ENCODE measurements at places on chromosomes 1 and 21. TPM values are rescaled to one million over a fixed set of nuclear protein-coding genes. Genes with fewer than 3 reads are reported as not detected.

Gene LCE2C
- total RNA-seq = not detected

DNA sequence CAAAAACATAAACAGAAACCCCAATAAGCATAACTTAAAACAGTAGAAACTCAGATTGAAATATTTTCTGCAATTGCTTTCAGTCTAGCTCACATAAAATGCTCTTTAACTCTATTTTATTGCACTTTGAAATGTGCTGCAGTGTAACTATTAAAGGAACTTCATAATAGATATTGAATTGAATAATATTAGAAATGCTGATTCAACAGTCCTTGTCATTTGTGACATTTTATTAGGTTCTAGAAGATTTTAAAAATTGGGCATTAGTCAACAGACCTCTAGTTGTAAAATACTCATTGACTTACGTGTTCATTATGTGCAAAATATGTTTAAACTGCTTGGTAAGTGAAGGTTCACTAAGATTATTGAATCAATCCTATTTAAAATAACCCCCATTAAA is 1422.3 kb downstream of the PLA2G4A start:
- no peaks in the 10 kb centered on the region for H3K27me3 ChIP-seq
- H3K27ac ChIP-seq = no peak overlapping the region
- H3K4me3 ChIP-seq = no peak overlapping the region
- no peaks in the 10 kb centered on the region for H3K4me1 ChIP-seq
- no peaks in the 10 kb centered on the region for H3K36me3 ChIP-seq

DNA sequence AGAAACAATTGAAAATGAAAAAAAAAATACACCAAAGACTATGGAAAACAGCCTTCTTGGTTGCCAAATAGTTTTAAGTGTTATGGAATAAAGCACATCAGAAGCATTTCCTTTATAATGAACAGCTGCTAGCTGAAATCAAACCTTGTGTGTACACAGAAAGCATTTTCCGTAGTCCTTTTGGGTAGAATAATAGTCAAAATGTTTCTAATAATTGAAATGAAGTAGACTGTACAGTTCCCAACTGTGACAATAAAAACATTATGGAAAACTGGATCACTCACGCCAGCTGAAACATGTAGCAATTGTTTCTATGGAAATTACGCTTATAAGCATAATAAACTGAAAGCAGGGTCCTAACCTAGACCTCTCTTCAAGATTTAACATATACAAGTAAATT is 856.3 kb upstream of the B3GALT2 start:
- no peaks in the 10 kb centered on the region for H3K36me3 ChIP-seq
- no peak overlapping the region for H3K27ac ChIP-seq
- H3K27me3 ChIP-seq = no peaks in the 10 kb centered on the region

Gene CELA2B
- not detected for total RNA-seq

Gene DBT
- total RNA-seq = 11.7 TPM

Gene PFKL
- total RNA-seq = 197 TPM

DNA sequence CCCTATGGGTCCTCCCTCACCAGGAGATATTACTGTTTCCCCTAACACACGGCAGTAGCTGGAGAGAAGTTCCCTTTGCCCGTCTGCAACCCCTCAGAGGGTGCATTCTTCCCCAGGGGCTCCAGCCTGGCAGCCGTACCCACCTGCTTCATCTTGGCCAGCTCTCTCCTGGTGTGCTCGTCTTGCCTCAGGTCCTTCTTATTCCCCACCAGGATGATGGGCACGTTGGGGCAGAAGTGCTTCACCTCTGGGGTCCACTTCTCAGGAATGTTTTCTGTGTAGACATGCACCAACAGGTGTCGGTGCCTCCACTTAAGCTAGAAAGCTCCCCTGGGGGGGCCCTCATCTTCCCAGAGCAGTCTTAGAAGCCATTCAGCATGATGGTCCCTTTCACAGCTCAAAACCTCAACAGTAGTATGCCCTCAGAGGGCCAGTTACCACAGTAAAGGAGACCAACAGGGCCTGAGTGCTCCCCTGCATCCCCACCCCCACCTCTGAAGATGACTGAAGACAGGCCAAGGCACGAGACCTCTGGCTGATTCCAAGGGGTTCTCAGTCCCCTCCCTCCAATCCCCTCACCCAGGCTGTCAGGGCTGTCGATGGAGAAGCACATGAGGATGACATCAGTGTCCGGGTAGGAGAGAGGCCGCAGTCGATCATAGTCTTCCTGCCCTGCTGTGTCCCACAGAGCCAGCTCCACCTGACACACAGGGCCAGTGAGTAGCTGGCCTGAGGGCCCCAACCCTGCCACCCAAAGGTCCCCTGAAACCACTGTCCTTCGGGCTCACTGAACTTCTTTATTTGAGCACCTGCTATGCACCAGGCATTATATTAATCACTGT is 4.3 kb downstream of the RHOC start:
- no peak for DNase-seq
- no peak overlapping the region for H3K4me3 ChIP-seq
- peaks cover 55% of the 10 kb centered on the region for H3K4me1 ChIP-seq
- peaks cover 10% of the 10 kb centered on the region for H3K36me3 ChIP-seq

DNA sequence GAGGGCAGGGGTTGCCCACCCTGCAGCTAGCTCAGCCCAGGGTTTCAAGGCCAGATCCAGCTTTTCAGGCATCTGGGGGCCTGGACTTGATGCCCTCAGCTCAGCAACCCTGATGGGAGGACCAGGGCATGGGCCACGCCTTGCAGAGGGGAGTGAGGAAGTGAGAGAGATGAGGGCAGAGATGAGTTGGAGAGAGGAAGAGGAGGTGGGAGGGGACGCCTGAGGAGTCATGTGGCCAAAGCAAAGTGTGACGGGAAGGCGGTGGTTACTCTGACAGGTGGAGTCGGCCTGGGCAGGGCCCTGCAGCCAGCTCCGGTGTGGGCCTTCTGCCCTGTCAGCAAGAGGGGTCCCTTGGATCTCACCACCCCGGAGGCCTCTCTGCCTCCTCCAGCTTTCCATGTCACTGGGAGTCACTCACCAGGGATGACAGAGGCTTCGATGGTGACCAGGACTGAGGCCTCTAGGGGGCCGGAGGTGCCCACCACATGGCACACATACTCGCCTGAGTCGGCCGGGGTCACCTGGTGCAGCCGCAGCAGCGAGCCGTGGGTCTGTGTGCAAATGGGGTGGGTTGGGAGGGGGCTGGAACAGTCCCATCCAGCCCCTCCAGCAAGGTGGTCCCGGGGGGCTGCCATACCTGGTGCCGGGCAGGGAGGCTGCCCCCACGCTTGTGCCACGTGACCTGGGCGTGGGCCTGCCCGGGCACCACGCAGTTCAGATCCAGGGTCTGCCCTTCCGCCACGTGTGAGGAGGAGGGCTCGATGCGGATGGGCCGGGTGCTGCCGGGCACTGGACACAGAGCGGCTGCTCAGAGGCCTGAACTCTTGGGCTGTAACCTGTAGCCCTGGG is 40.4 kb downstream of the LDLRAD2 start:
- H3K4me3 ChIP-seq = no peak overlapping the region
- H3K36me3 ChIP-seq = no peaks in the 10 kb centered on the region
- DNase-seq = peak; percentile 19
- H3K4me1 ChIP-seq = no peaks in the 10 kb centered on the region
- no peaks in the 10 kb centered on the region for H3K27me3 ChIP-seq

Gene HHAT
- 1.8 TPM for total RNA-seq

Gene RIPPLY3
- total RNA-seq = 0.27 TPM

- no peaks in the 10 kb centered on the region for H3K27me3 ChIP-seq
- no peaks in the 10 kb centered on the region for H3K4me1 ChIP-seq
- peaks cover 26% of the 10 kb centered on the region for H3K36me3 ChIP-seq
- no peak overlapping the region for H3K4me3 ChIP-seq
These were observed 25.6 kb downstream of the LRRC42 start for GRCh38 chr1:53971718-53972117.

- H3K36me3 ChIP-seq = no peaks in the 10 kb centered on the region
- peaks cover 33% of the 10 kb centered on the region for H3K27me3 ChIP-seq
- no peak for DNase-seq
- no peak overlapping the region for H3K27ac ChIP-seq
- no peak overlapping the region for H3K4me3 ChIP-seq
These were observed 3.2 kb upstream of the PERM1 start for GRCh38 chr1:985126-985525.

Gene TCHHL1
- total RNA-seq = not detected

GRCh38 chr1:65924471-65924870 is 131.8 kb downstream of the PDE4B start:
- H3K4me3 ChIP-seq = no peak overlapping the region
- no peaks in the 10 kb centered on the region for H3K36me3 ChIP-seq
- H3K4me1 ChIP-seq = no peaks in the 10 kb centered on the region
- no peak for DNase-seq
- H3K27ac ChIP-seq = no peak overlapping the region

DNA sequence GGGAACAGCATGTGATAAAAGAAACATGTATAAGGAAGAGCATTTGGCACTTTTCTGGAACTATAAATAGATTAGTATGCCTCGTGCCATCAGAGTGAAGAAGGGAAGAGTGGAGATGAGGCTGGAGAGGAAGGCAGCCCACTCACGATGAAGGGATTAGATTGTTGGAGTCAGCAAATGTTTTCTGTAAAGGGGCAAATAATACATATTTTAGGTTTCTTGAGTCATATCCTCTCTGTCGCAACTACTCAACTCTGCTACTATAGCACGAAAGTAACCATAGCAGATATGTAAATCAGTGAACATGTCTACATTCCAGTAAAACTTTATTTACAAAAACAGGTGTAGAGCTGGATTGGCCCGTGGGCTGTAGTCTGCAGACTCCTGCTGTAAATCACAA is 147.8 kb downstream of the TENT5C start:
- no peaks in the 10 kb centered on the region for H3K36me3 ChIP-seq
- no peak overlapping the region for H3K27ac ChIP-seq
- H3K27me3 ChIP-seq = peaks cover 12% of the 10 kb centered on the region
- no peak overlapping the region for H3K4me3 ChIP-seq
- DNase-seq = no peak

GRCh38 chr1:198153804-198154203 is 3.0 kb upstream of the NEK7 start:
- H3K36me3 ChIP-seq = peaks cover 5% of the 10 kb centered on the region
- H3K27me3 ChIP-seq = no peaks in the 10 kb centered on the region
- no peak overlapping the region for H3K27ac ChIP-seq
- peaks cover 3% of the 10 kb centered on the region for H3K4me1 ChIP-seq
- no peak for DNase-seq

DNA sequence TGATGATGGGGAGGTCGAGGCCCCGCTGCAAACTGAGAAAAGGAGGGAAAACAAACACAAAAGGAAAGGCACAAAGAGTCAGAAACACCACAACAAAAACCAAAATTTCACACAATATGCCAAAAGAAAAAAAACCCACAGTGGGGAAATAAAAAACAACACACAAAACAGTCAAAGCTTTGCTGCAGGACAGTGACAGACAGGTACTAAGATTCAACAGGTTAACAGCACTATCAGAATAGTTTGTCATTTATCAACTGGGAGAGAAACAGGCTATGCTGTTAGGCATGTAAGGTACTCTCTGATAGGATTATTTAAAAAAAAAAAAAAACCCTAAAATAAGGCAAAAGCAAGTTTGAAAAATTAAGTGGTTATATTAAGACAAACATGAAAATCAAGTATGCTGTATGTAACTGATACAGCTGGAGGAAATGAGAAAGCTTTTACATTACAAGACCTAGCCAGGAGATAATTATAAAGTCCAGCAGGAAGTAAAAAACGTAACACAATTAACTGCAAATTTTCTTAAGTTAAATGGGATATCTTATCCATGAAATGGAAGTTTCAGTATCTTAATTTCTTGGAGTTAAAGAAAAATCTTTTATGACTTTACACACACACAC is 179.0 kb downstream of the EIF4G3 start:
- H3K4me3 ChIP-seq = no peak overlapping the region
- peaks cover 9% of the 10 kb centered on the region for H3K36me3 ChIP-seq
- H3K27ac ChIP-seq = no peak overlapping the region
- H3K27me3 ChIP-seq = no peaks in the 10 kb centered on the region
- H3K4me1 ChIP-seq = peaks cover 14% of the 10 kb centered on the region

GRCh38 chr21:15092745-15093144 is 27.9 kb upstream of the NRIP1 start:
- peaks cover 3% of the 10 kb centered on the region for H3K27me3 ChIP-seq
- H3K36me3 ChIP-seq = no peaks in the 10 kb centered on the region
- no peak overlapping the region for H3K4me3 ChIP-seq
- DNase-seq = no peak

DNA sequence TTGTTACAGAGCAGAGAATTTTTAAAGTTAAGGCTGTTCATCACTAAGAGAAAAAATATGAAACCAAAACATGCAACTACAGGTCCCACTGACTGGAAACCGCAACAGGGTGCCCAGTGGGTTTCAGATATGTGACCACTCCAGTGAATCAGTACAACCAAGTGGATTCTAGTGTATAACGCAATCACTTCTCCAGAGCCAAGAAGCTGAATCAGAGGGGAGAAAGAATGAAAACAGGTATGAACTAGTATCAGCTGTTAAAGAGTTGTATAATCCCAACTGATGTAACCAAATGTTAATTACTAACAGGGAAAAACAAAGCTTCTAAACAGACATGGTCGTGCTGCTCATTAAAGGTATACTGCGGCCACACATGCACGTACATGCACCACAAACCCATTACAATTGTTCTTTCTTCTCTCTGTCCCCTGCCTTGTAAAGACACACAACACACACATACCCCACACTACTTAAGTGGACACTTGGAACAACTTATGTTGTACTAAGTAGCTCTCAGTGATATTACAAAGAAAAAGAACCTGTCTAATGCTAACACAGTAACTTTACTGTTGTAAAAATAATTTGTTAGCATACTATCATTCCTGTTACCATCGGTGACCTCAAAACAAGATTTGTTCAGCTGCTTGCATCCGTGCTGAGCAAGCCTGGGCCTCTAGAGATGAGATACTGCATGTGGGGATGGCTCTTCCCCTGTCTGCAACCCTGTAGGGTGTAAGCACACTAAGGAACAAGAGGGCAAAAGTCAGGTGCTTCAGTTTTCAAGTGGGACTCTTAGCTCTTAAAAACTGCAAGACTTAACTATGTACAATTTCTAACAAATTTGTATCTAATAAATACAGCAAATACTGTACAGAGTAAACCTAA is 74.2 kb downstream of the PTPN14 start:
- no peaks in the 10 kb centered on the region for H3K4me1 ChIP-seq
- no peak overlapping the region for H3K27ac ChIP-seq
- H3K4me3 ChIP-seq = no peak overlapping the region
- no peaks in the 10 kb centered on the region for H3K36me3 ChIP-seq
- H3K27me3 ChIP-seq = peaks cover 23% of the 10 kb centered on the region

GRCh38 chr1:58367217-58367616 is 179.3 kb downstream of the OMA1 start:
- H3K4me3 ChIP-seq = no peak overlapping the region
- DNase-seq = no peak
- no peaks in the 10 kb centered on the region for H3K27me3 ChIP-seq
- peaks cover 7% of the 10 kb centered on the region for H3K36me3 ChIP-seq
- no peak overlapping the region for H3K27ac ChIP-seq

DNA sequence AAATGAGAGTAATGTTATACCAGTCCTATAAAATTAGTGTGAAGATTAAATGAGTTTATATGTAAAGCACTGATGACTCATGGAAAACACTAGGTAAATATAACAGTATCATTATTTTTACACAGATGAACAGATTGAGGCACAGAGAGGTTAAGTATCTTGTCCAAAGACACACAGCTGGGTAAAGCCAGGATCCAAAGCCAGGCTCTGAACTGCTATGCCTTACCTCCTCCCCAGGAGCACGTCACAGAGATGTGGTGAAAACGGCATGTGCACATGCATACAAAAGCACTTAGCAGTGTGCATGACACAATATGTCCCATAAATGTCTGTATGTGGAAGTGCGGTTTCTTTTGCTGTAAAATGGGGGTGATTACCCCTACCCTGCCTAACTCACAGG is 56.9 kb downstream of the MAN1C1 start:
- no peak overlapping the region for H3K4me3 ChIP-seq
- DNase-seq = no peak
- peaks cover 15% of the 10 kb centered on the region for H3K27me3 ChIP-seq
